Left cardiac atrium (tissue), 4 donors: ENCODE measurements at places on chromosomes 5 and 9. TPM values are rescaled to one million over a fixed set of nuclear protein-coding genes. Genes with fewer than 3 reads are reported as not detected.

- no peak for DNase-seq
Observed at GRCh38 chr5:74124826-74125225, 498.8 kb downstream of the ARHGEF28 start.

DNA sequence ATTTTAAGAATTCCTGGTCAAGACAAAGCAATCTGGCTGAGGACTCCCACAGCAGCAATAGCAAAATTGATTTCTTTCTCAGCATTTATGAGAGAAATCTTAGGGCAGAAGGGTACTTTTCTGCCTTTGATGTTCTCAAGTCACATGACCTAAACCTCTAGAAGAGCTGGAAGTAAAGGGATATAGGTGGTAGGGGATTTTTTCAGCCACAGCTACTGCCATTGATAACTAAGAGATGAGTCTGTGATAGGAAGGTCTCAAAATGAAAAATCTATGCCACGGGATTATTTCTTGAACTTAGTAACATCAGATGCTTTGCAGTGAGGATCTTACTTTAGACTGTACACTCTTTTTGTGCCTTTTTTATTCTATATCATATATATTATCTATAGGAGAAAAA lies 35.6 kb downstream of the IL6ST start:
- no peak for DNase-seq

The TAS2R1 gene
- not detected for total RNA-seq

- no peak for DNase-seq
Observed at GRCh38 chr5:39400713-39401578, 23.8 kb downstream of the DAB2 start.

The SHOC1 gene
- not detected for total RNA-seq

DNA sequence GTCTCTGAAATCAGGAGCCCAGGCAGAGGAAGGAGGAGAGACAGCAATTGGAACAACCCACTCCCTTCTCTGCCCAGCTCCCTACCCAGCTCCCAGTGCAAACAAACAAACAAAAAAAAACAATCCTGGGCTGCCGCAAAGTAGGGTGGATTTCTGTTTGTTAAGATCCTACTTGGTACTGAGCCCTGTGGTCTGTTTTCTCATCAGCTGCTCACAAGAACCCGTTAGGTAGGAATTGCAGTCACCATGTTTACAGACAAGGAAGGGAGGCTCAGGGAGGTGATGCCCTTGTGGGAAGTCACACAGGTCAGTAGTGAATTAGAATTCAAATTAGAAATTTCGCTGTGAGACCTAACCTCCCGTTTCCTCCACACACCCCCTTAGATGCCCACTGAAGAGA lies 128.8 kb upstream of the RAD23B start:
- DNase-seq, result no peak

The PTGDS gene
- total RNA-seq, result 4,014 TPM
